ENCODE measurements at places on chromosomes 3 and 15. TPM values are rescaled to one million over a fixed set of nuclear protein-coding genes. Genes with fewer than 3 reads are reported as not detected.

Gene TRH
- total RNA-seq: 0.52 TPM

Gene FANCD2OS
- total RNA-seq: not detected

Gene MST1R
- total RNA-seq: 2.6 TPM

Gene IGSF10
- 18.3 TPM for total RNA-seq

Gene TP63
- 7.8 TPM for total RNA-seq

Gene BNC1
- total RNA-seq: 1.6 TPM

Gene RTP1
- total RNA-seq: not detected

Gene TICRR
- 1.6 TPM for total RNA-seq

Gene ACSBG1
- under 0.01 TPM for total RNA-seq

Gene MIX23
- 27.7 TPM for total RNA-seq

Gene TIMMDC1
- 33.9 TPM for total RNA-seq

Gene HIGD2B
- not detected for total RNA-seq

Data from skeletal muscle tissue (tissue), 5 donors.